Activated CD8-positive, alpha-beta T cell treated with anti-CD3 and anti-CD28 coated beads for 36 hours (primary cell): ENCODE measurements at places on chromosomes 16 and 17.

- DNase-seq: no peak
These were observed 134.4 kb downstream of the SNX11 start for GRCh38 chr17:48241770-48242497.

GRCh38 chr17:48544349-48545021 is 424 bp downstream of the HOXB2 start:
- peak; percentile 69 for DNase-seq

- no peak for DNase-seq
These were observed 113.3 kb downstream of the VPS53 start for GRCh38 chr17:601244-601925.

DNA sequence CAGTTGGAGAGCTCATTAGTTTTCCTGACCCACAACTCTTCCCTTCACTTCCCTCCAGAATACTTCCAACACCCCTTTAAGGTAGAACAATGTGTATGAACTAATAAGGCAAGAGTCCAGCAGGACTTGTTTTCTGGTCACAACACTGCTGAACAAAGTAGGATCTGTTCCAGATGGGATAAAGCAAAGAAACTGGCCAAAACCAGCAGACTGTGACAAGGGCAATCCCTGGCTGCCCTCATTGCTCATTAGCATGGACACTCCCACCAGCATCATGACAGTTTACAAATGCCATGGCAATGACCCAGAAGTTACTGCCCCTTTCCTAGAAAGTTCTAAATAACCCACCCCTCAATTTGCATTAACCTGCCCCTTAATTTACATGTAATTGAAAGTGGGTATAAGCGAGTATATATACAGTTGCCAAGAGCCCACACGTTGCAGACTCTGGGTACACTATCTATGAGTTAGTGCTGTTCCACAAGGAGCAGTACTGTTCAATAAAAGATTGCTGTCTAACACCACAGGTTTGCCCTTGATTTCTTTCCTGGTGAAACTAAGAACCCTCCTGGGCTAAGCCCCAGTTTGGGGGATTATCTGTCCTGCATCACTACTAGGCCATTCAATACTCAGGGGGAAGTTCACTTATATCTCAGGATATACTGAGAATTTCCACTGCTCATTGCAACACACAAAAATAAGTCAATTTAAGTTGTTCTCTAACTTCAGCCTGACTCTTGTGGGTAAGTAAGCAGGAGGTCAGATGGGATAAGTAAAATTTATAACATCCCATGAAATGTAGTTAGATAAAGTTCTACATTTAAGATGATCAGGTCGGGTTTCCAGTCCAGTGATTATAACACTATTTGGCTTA is 82.3 kb downstream of the SSH2 start:
- DNase-seq: no peak

DNA sequence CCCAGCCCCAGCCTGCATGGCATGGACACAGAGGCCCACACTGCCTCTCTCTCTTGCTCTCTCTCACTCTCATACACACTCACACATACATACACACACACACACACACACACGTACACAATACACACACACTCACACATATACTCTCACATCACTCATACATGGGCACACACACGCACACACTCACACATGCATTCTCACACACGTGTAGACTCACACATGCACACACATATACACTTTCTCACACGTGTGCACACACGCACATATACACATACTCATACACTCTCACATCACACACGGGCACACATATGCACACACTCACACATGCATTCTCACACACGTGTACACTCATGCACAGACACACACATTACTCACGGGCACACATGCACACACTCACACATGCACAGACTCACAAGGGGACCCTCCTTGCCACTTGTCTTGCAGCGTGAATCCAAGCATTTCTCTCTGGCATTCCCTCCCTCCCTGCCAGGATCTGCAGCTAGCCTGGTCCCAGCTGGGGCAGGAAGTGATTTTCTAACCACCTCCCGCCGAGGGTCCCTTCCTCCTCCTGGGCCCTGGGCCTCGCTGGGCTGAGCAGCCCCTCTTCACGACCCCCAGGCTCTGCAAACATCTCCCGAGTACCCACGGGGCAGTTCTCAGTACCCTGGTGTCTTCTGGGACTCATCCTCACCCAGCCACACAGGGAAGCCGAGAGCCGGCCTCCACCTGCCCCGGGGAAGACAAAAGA is 37.5 kb downstream of the IL21R start:
- peak; percentile 0 for DNase-seq

DNA sequence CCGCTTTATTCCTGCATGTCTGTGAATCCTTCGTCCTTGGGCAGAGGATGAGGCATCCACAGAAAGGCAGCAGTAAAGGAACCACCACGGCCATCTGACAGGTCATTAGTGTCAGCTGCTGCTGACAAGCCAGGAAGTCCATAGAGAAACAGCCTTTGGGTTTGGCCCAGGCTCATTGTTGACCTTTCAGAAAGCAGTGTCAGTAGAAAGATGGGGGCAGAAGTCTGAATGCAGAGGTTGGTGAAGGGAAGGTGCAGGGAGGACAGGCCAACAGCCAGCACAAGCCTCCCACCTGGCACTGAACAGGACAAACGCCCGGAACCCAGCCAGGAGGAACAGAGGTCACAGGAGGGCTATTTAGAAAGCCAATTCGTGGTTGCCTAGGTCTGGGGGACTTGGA is 105.8 kb downstream of the VAT1L start:
- DNase-seq: no peak

DNA sequence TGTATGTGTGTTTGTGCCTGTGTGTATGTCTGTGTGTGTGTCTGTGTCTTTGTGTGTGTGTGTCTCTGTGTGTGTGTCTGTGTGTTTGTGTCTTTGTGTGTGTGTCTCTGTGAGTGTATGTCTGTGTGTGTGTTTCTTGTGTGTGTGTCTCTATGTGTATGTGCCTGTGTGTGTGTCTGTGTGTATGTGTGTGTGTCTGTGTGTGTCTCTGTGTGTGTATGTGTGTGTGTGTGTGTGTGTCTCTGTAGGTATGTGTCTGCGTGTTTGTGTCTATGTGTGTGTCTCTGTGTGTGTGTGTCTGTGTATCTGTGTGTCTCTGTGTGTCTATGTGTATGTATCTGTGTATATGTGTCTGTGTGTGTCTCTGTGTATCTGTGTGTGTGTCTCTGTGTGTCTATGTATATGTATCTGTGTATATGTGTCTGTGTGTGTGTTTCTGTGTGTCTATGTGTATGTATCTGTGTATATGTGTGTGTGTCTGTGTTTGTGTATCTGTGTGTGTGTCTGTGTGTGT is 70.2 kb downstream of the USP43 start:
- no peak for DNase-seq

- DNase-seq: no peak
These were observed 39.0 kb downstream of the PRKCB start for GRCh38 chr16:23874613-23875294.

- DNase-seq: peak; percentile 5
These were observed 186.5 kb downstream of the STX8 start for GRCh38 chr17:9389111-9389527.

- DNase-seq: no peak
These were observed 585.3 kb downstream of the KCNJ18 start for GRCh38 chr17:22277595-22277994.

GRCh38 chr16:85601272-85601639 is 11.9 kb upstream of the GSE1 start:
- DNase-seq: no peak

DNA sequence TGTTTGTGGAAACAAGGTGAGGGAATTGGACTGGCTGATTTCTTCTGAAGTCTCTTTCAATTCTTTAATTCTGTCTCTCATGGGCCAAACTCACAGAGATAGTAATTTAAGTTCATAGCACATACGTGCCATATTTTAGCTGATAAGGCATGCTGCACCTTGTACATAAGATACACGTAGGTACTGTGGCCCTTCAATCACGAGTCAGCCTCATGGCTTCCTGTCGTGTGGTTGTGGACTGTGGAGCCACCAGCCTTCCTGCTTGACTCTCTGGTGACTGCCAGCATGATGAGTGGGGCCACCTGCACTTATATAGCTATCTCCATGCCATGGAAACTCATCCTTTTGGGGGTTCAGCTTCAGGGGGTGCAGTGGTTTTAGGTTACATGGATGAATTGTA is 25.1 kb downstream of the KSR1 start:
- DNase-seq: peak; percentile 79
